ENCODE measurements at places on chromosomes 1 and 21. TPM values are rescaled to one million over a fixed set of nuclear protein-coding genes. Genes with fewer than 3 reads are reported as not detected.

DNA sequence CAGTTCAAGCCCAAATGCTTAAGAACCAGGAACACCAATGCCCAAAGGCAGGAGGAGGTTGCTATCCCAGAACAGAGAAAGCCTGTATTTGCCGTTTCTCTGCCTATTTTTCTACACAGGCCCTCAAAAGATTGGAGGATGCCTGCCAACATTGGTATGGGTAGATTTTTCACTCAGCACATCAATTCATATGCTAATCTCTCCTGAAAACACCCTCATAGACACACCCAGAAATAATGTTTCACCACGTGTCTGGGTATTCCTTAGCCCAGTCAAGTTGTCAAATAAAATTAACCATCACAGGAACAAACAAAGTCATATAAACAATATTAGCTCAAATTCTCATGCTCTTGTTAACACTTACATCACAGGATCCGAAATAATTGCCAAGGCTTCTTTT lies 121.9 kb downstream of the RGS21 start:
- no peak overlapping the region for H3K27ac ChIP-seq
- DNase-seq, result no peak
- H3K27me3 ChIP-seq, result no peaks in the 10 kb centered on the region
- H3K4me3 ChIP-seq, result no peak overlapping the region
- H3K36me3 ChIP-seq, result no peaks in the 10 kb centered on the region

GRCh38 chr1:26959722-26960624 lies at the start of gene KDF1:
Gene KDF1 (minus strand): TSS chr1:26960468. CDS start chr1:26952380, 8,088 bp downstream.
- H3K4me1 ChIP-seq, result peaks cover 25% of the 10 kb centered on the region
- DNase-seq, result peak; percentile 88
- H3K27me3 ChIP-seq, result peaks cover 15% of the 10 kb centered on the region

DNA sequence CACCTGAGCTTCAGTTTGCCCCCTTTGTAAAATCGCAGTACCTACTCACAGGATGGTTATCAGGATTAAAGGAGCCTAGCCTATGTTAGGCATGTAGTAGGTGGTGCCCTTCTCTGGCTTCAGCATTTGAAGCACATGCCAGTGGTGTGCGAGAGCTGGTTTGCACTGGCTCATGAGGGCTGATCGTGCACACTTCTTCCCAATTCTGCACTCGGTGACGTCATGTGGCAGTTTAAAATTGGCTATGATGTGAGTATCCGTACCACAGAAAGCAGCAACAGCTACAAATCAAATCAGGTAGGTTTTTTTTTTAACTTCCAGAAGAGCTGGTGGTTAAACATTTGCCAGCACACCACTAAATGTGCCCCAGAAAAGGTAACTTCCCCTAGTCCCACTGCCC lies 13.5 kb downstream of the FOXO6 start:
- no peaks in the 10 kb centered on the region for H3K36me3 ChIP-seq
- peaks cover 6% of the 10 kb centered on the region for H3K4me1 ChIP-seq
- DNase-seq, result no peak
- no peak overlapping the region for H3K4me3 ChIP-seq
- no peaks in the 10 kb centered on the region for H3K27me3 ChIP-seq
- no peak overlapping the region for H3K27ac ChIP-seq

The MFAP2 gene
- total RNA-seq, result 21.7 TPM

The MTARC1 gene
- 41.7 TPM for total RNA-seq

The NDUFS5 gene
- 108 TPM for total RNA-seq

All from upper lobe of left lung (tissue), 6 donors.